ENCODE measurements at places on chromosomes 2 and 18. TPM values are rescaled to one million over a fixed set of nuclear protein-coding genes. Genes with fewer than 3 reads are reported as not detected.

DNA sequence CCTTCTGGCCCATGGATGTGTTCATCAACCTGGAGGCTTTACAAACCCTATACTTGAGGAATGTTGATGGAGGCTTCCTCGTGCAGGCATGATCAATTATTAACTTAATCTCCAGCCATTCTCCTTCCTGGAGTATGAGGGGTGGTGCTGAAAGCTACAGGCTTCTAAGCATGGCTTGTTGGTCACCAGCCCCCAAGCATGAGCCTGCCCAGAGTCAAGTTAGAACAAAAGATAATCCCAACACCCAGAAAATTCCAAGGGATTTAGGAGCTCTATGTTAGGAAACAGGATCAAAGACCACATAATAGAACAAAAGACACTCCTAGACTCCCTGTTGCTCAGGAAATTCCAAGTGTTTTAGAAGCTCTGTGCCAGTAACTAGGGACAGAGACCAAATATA lies 63.1 kb downstream of the FAM171B start:
- DNase-seq: no peak
- H3K27ac ChIP-seq: no peak overlapping the region
- H3K36me3 ChIP-seq: no peaks in the 10 kb centered on the region
- no peaks in the 10 kb centered on the region for H3K4me1 ChIP-seq
- H3K4me3 ChIP-seq: no peak overlapping the region

DNA sequence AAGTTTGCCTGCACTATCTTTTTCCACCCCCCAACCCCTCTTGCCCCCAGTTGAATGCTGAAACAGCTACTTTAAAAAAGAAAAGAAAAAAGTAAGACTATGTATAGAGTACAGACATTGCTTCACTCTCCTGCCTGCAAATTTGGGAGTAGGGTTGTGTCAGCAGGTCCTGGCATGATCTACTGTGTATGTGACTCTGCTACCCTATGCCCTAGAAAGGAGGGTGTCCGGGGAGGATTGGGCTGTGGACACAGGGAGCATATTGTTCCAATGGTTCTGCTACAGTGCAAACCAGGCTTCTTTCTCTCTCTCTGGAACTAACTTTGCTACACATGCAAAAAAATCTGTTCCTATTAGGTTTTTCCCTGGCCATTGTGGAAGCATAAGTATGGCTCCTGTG lies 9.9 kb upstream of the ZEB2 start:
- DNase-seq: no peak
- H3K4me1 ChIP-seq: no peaks in the 10 kb centered on the region
- no peak overlapping the region for H3K27ac ChIP-seq
- no peak overlapping the region for H3K4me3 ChIP-seq

GREB1 gene
- not detected for polyA plus RNA-seq

GRCh38 chr2:241774419-241775222 lies 2.0 kb upstream of the GAL3ST2 start:
- H3K4me3 ChIP-seq: no peak overlapping the region
- no peaks in the 10 kb centered on the region for H3K36me3 ChIP-seq
- no peak overlapping the region for H3K27ac ChIP-seq
- peak; percentile 7 for DNase-seq
- no peaks in the 10 kb centered on the region for H3K4me1 ChIP-seq

- no peaks in the 10 kb centered on the region for H3K4me1 ChIP-seq
- H3K27ac ChIP-seq: no peak overlapping the region
- DNase-seq: no peak
- H3K4me3 ChIP-seq: no peak overlapping the region
- no peaks in the 10 kb centered on the region for H3K27me3 ChIP-seq
- no peaks in the 10 kb centered on the region for H3K36me3 ChIP-seq
Observed at GRCh38 chr2:239552213-239552926, 151.6 kb upstream of the HDAC4 start.

GMCL1 gene
- polyA plus RNA-seq: 34.0 TPM

- DNase-seq: peak; percentile 68
- H3K27ac ChIP-seq: no peak overlapping the region
- H3K36me3 ChIP-seq: no peaks in the 10 kb centered on the region
- H3K4me1 ChIP-seq: no peaks in the 10 kb centered on the region
- H3K27me3 ChIP-seq: peaks cover 4% of the 10 kb centered on the region
Observed at GRCh38 chr2:102514061-102514785, 41.2 kb downstream of the SLC9A4 start.

DNA sequence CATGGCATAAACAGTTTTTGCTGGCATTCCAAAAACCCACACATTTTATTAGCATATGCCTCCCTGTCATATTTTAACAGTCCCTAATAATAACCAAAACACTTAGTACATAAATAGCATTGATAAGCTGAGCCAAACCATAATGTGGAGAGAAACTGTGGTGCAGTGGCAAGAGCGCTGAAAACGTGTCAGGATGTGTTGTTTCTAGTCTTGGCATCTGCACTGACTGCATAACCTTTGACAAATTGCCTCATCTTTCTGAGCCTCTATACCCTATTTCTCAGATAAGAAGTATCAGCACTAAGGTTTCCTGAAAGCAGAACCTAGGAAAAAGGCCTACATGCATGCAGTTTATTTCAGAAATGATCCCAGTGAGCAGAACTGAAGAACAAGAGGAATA lies 41.4 kb downstream of the RAD51AP2 start:
- DNase-seq: no peak
- no peaks in the 10 kb centered on the region for H3K27me3 ChIP-seq
- no peak overlapping the region for H3K4me3 ChIP-seq
- no peaks in the 10 kb centered on the region for H3K36me3 ChIP-seq
- H3K27ac ChIP-seq: no peak overlapping the region

DNA sequence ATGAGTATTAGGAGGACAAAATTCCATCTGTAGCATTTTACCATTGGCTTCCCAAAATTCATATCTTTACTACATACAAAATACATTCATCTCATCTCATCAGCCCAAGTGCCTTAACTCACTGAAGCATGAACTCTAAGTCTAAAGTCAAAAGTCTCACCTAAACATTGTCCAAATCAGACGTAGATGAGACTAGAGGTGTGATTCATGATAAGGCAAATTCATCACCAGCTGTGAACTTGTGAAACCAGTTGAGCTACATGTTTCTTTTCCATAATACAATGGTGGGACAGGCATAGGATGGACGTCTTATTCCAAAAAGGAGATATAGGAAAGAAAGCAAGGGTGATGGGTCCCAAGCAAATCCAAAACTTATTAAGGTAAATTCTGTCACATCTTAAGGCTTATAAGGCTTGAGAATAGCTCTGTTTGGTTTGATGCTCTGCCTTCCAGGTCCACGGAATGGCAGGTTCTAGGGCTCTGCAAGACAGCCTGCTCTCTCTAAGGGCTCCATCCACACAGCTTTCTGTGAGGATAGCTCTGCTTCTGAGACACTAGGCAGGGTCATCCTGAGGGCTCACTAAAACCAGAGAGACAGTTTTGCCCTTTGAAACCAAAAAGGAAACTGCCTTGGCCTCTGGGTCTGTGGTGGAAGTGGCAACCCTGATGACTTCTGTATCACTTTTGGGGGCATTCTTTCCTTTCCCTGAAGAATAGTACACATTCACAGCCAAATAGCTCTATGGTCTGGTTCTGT lies 9.6 kb downstream of the IFIH1 start:
- H3K27ac ChIP-seq: no peak overlapping the region
- H3K4me1 ChIP-seq: no peaks in the 10 kb centered on the region
- no peaks in the 10 kb centered on the region for H3K36me3 ChIP-seq
- no peak overlapping the region for H3K4me3 ChIP-seq

ANKRD30B gene
- not detected for polyA plus RNA-seq

- H3K4me1 ChIP-seq: no peaks in the 10 kb centered on the region
Observed at GRCh38 chr2:238754259-238754658, 93.6 kb upstream of the TWIST2 start.

MYCN gene
- 2.1 TPM for polyA plus RNA-seq

GRCh38 chr2:66432801-66433694 lies 1.9 kb upstream of the MEIS1 start:
- peak; percentile 87 for DNase-seq
- peak overlapping the region; percentile 86 for H3K4me3 ChIP-seq
- no peak overlapping the region for H3K27ac ChIP-seq
- peaks cover 3% of the 10 kb centered on the region for H3K27me3 ChIP-seq

HJURP gene
- 10.6 TPM for polyA plus RNA-seq

DNA sequence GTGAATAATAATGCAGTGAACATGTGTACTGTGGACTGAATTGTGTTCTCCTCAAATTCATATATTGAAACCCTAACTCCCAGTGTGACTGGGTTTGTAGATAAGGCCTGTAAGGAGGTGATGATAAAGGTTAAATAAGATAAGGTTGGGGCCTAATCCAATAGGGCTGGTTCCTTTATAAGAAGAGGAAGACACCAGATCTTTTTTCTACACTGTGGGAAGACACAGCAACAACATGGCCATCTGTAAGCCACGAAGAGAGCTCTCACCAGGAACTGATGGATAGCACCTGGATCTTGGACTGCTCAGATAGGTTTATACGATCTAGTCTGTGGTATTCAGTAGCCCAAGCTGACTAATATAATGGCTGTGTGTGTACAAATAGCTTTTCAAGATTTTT lies 66.8 kb downstream of the BMPR2 start:
- H3K27ac ChIP-seq: no peak overlapping the region
- no peak for DNase-seq
- H3K4me1 ChIP-seq: no peaks in the 10 kb centered on the region
- no peak overlapping the region for H3K4me3 ChIP-seq
- H3K27me3 ChIP-seq: no peaks in the 10 kb centered on the region

- no peak for DNase-seq
- no peaks in the 10 kb centered on the region for H3K36me3 ChIP-seq
- H3K4me3 ChIP-seq: no peak overlapping the region
- H3K27me3 ChIP-seq: no peaks in the 10 kb centered on the region
- H3K4me1 ChIP-seq: no peaks in the 10 kb centered on the region
Observed at GRCh38 chr2:16948053-16948452, 282.4 kb upstream of the CYRIA start.

- no peak for DNase-seq
- no peak overlapping the region for H3K4me3 ChIP-seq
- H3K27ac ChIP-seq: no peak overlapping the region
- H3K36me3 ChIP-seq: no peaks in the 10 kb centered on the region
- peaks cover 2% of the 10 kb centered on the region for H3K27me3 ChIP-seq
Observed at GRCh38 chr2:21333684-21334083, 209.9 kb downstream of the TDRD15 start.

DNA sequence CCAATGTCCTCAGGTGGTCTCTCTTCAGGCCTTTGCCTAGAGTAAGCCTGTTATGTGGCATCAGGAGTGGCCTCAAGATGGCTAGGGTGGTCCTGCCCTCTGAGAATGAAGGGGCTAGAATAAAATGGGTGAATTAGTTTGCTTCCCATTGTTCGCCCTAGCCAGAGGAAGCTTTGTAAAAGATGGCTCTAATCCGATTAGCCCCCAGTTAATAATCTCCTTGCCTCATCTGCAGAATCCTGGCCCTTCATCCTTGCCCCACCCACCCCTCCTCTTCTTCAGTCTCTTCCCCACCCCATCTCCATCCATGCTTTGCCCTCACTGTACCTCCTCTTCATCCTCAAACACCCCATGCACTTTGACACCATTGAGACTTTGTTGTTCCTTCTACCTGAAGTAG lies 57.4 kb upstream of the LGALSL start:
- DNase-seq: no peak
- no peak overlapping the region for H3K27ac ChIP-seq
- H3K27me3 ChIP-seq: no peaks in the 10 kb centered on the region
- H3K36me3 ChIP-seq: no peaks in the 10 kb centered on the region
- H3K4me3 ChIP-seq: no peak overlapping the region
- H3K4me1 ChIP-seq: peaks cover 8% of the 10 kb centered on the region

GRCh38 chr2:71670430-71670795 lies 217.1 kb downstream of the DYSF start:
- DNase-seq: no peak
- no peaks in the 10 kb centered on the region for H3K27me3 ChIP-seq
- H3K36me3 ChIP-seq: no peaks in the 10 kb centered on the region
- no peak overlapping the region for H3K27ac ChIP-seq

- no peaks in the 10 kb centered on the region for H3K27me3 ChIP-seq
- peak overlapping the region; percentile 58 for H3K27ac ChIP-seq
- no peaks in the 10 kb centered on the region for H3K36me3 ChIP-seq
- H3K4me1 ChIP-seq: no peaks in the 10 kb centered on the region
- DNase-seq: peak; percentile 51
Observed at GRCh38 chr18:22233266-22233665, 63.9 kb downstream of the GATA6 start.

TBC1D8 gene
- polyA plus RNA-seq: 13.4 TPM

SCYGR4 gene
- polyA plus RNA-seq: not detected

DNA sequence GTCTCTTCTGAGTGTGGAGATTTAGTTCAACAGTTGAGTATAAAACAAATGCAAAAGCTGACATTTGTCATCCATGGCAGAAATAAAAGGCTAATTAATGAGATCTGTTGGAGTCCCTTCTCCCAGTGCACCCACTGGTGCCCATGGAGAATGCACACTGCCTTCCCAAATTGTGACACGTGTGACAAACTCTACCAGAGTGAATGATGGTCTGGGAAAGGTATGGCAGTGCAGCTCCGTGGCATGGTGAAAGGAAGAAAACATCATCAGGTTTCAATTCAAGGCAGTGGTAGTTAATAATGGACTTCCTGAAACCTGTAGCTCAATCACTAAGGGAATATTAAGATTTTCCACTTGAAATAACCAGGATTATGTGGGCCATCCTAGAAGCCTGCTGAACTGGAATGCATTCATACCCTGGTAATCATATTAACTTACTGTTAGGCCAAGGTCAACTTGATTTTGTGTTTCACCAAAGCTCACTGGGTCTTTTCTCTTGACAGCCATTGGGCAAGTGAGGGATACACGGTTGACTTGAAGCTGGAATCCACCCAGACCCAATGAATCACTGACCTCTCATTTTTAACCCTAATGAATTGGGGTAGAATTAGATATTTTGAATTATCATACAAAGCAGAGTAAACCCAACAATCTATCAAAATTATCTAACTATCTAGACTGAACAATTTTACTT lies 167.6 kb downstream of the AFF3 start:
- H3K27me3 ChIP-seq: no peaks in the 10 kb centered on the region
- H3K27ac ChIP-seq: no peak overlapping the region
- no peaks in the 10 kb centered on the region for H3K4me1 ChIP-seq
- H3K4me3 ChIP-seq: no peak overlapping the region

GRCh38 chr18:30698571-30698970 lies 344.0 kb downstream of the DSC3 start:
- no peaks in the 10 kb centered on the region for H3K4me1 ChIP-seq
- no peak for DNase-seq
- H3K27ac ChIP-seq: no peak overlapping the region
- H3K36me3 ChIP-seq: no peaks in the 10 kb centered on the region

- no peak overlapping the region for H3K27ac ChIP-seq
- H3K27me3 ChIP-seq: no peaks in the 10 kb centered on the region
- peaks cover 9% of the 10 kb centered on the region for H3K4me1 ChIP-seq
- H3K36me3 ChIP-seq: no peaks in the 10 kb centered on the region
- no peak overlapping the region for H3K4me3 ChIP-seq
Observed at GRCh38 chr2:205409411-205409810, 272.9 kb upstream of the NRP2 start.

KCNG2 gene
- polyA plus RNA-seq: 0.10 TPM

DSG2 gene
- 28.6 TPM for polyA plus RNA-seq
